Testis (tissue), 5 donors: ENCODE measurements at places on chromosomes 12 and 14. TPM values are rescaled to one million over a fixed set of nuclear protein-coding genes. Genes with fewer than 3 reads are reported as not detected.
A peak's percentile ranks its signal among the peaks of the same experiment; 100 is the strongest.

The CPNE8 gene
- total RNA-seq, result 12.6 TPM

The KRT4 gene
- total RNA-seq, result not detected

- no peaks in the 10 kb centered on the region for H3K4me1 ChIP-seq
- no peaks in the 10 kb centered on the region for H3K27me3 ChIP-seq
- no peak overlapping the region for H3K4me3 ChIP-seq
- no peaks in the 10 kb centered on the region for H3K36me3 ChIP-seq
- no peak for DNase-seq
Measured at GRCh38 chr12:117640511-117640910, 279.1 kb upstream of the NOS1 start.

DNA sequence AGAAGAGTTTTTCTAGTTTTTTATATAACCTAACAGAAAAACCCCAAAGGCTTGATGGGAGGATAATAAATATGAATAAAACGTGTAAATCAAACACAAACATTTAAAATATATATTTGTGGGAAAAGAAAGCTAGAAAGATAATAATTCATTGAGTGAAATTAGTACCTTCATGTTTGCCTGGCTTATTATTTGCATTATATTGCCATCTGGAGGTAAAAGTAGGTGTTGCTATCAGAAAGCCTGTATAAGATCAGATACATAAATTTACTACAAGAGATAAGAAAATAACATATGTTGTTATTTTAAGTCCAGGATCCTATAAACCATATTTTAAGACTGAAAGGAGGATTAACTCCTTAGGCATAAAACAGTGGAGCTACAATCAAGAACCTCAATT lies 77.7 kb downstream of the NTS start:
- no peaks in the 10 kb centered on the region for H3K36me3 ChIP-seq
- no peak overlapping the region for H3K27ac ChIP-seq
- no peak overlapping the region for H3K4me3 ChIP-seq
- H3K27me3 ChIP-seq, result no peaks in the 10 kb centered on the region
- no peak for DNase-seq
- no peaks in the 10 kb centered on the region for H3K4me1 ChIP-seq

GRCh38 chr14:65850429-65851135 lies 438.1 kb downstream of the FUT8 start:
- H3K4me3 ChIP-seq, result no peak overlapping the region
- H3K36me3 ChIP-seq, result no peaks in the 10 kb centered on the region
- no peak overlapping the region for H3K27ac ChIP-seq
- no peak for DNase-seq

GRCh38 chr12:67989184-67989920 lies at the start of gene IFNG-AS1:
Gene IFNG-AS1 (plus strand): TSS chr12:67989447.
- H3K4me1 ChIP-seq, result peaks cover 8% of the 10 kb centered on the region
- no peak within 1 kb of the TSS for H3K27ac ChIP-seq
- no peak within 1 kb of the TSS for H3K4me3 ChIP-seq
- DNase-seq, result no peak
- no peaks in the 10 kb centered on the region for H3K36me3 ChIP-seq

GRCh38 chr12:94982456-94982855 lies 21.0 kb downstream of the NDUFA12 start:
- H3K36me3 ChIP-seq, result no peaks in the 10 kb centered on the region
- H3K4me1 ChIP-seq, result no peaks in the 10 kb centered on the region
- H3K27me3 ChIP-seq, result no peaks in the 10 kb centered on the region
- no peak for DNase-seq

- H3K36me3 ChIP-seq, result no peaks in the 10 kb centered on the region
- no peaks in the 10 kb centered on the region for H3K27me3 ChIP-seq
- no peak for DNase-seq
- peak overlapping the region; percentile 56 for H3K27ac ChIP-seq
- H3K4me3 ChIP-seq, result peak overlapping the region; percentile 26
- H3K4me1 ChIP-seq, result no peaks in the 10 kb centered on the region
Measured at GRCh38 chr14:34018125-34018524, 67.3 kb upstream of the EGLN3 start.

DNA sequence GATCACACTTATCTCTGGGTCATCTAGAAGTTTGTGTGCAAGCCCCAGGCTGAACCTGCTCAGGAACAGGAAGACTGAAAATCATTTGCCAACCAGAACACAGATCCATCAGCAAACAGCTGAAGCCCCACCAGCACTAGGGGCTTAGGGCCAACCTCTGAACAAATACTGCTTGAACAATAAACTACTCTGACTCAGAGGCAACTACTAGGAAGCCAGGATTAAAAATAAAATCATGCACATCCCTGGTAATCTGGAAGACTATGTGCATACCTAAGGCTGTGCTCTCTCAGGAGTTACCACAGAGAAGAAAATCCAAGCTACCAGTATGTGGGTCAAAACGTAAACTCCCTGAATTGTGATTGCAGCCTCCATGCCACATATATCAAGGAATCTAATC lies 15.9 kb downstream of the GALNT8 start:
- H3K4me1 ChIP-seq, result no peaks in the 10 kb centered on the region
- H3K4me3 ChIP-seq, result no peak overlapping the region
- H3K27ac ChIP-seq, result no peak overlapping the region
- H3K36me3 ChIP-seq, result no peaks in the 10 kb centered on the region
- no peaks in the 10 kb centered on the region for H3K27me3 ChIP-seq

DNA sequence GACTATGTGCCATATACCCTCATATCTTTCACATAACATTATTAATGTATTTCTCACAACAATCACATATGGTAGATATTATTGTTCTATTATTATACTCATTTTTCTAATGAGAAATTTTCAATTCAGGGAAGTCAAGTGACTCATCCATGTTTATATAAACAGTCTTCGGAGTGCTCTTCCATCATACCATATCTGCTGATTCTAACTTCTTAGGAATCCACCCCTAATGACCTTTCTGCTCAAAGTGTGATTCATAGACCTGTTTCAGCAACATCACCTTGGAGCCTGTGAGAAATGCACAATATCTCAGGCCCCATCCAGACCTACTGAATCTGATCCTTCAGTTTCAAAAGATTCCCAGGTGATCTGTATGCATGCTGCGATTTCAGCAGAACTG lies 39.8 kb upstream of the OVCH1 start:
- H3K4me1 ChIP-seq, result no peaks in the 10 kb centered on the region
- DNase-seq, result no peak
- H3K36me3 ChIP-seq, result no peaks in the 10 kb centered on the region
- H3K4me3 ChIP-seq, result no peak overlapping the region
- H3K27me3 ChIP-seq, result no peaks in the 10 kb centered on the region

- H3K4me1 ChIP-seq, result peaks cover 44% of the 10 kb centered on the region
- H3K36me3 ChIP-seq, result no peaks in the 10 kb centered on the region
- no peak for DNase-seq
- peak overlapping the region; percentile 70 for H3K4me3 ChIP-seq
- H3K27ac ChIP-seq, result peak overlapping the region; percentile 53
- no peaks in the 10 kb centered on the region for H3K27me3 ChIP-seq
Measured at GRCh38 chr12:47758584-47758833, 171 bp downstream of the RAPGEF3 start.

- H3K4me3 ChIP-seq, result no peak overlapping the region
- no peaks in the 10 kb centered on the region for H3K36me3 ChIP-seq
- no peak for DNase-seq
- no peaks in the 10 kb centered on the region for H3K4me1 ChIP-seq
- no peak overlapping the region for H3K27ac ChIP-seq
- H3K27me3 ChIP-seq, result no peaks in the 10 kb centered on the region
Measured at GRCh38 chr14:65487783-65488494, 75.4 kb downstream of the FUT8 start.

DNA sequence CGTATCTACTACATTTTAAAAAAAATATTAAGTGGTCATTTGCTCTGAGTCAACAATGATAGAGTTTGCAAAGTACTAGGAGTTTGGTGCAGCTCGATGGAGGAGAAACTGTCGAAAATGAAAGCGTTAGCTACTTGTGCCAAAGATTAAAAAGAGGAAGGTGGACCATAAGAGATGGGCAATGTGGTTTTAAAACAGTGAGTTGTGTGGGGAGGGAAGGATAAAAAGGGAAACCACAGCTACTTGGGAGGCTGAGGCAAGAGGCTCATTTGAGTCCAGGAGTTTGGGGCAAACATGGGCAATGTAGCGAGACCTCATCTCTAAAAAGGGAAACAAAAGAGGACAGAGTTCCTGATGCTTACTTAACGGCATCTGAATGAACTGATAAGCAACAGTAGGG lies 18.2 kb upstream of the STRAP start:
- H3K4me3 ChIP-seq, result no peak overlapping the region
- no peak for DNase-seq
- H3K27ac ChIP-seq, result no peak overlapping the region
- H3K4me1 ChIP-seq, result no peaks in the 10 kb centered on the region
- no peaks in the 10 kb centered on the region for H3K36me3 ChIP-seq
